Dermis lymphatic vessel endothelial cell (primary cell): ENCODE measurements at places on chromosomes 4 and X. TPM values are rescaled to one million over a fixed set of nuclear protein-coding genes. Genes with fewer than 3 reads are reported as not detected.

FRMD7 gene
- not detected in 2 replicates for total RNA-seq

MAGEC2 gene
- total RNA-seq = not detected in 2 replicates

USP17L18 gene
- not detected in 2 replicates for total RNA-seq

WDR17 gene
- 0.09 TPM in 1 of 2 replicates, not detected in the other for total RNA-seq

AKAP4 gene
- total RNA-seq = not detected in 2 replicates

EDNRA gene
- total RNA-seq = 0.34 and 1.3 TPM in 2 replicates

SLITRK4 gene
- total RNA-seq = under 0.01 TPM in 1 of 2 replicates, not detected in the other

CT45A10 gene
- total RNA-seq = not detected in 2 replicates

C4orf36 gene
- 0.22 and 0.52 TPM in 2 replicates for total RNA-seq

GALNTL6 gene
- total RNA-seq = not detected in 2 replicates

EFHC2 gene
- total RNA-seq = not detected in 2 replicates

CCNB3 gene
- 0.43 and 0.69 TPM in 2 replicates for total RNA-seq

TMEM175 gene
- 8.6 and 10.4 TPM in 2 replicates for total RNA-seq

CHRNA9 gene
- not detected in 2 replicates for total RNA-seq

RHOH gene
- under 0.01 TPM in 1 of 2 replicates, not detected in the other for total RNA-seq

SPOCK3 gene
- 0.09 TPM in 1 of 2 replicates, not detected in the other for total RNA-seq

POU3F4 gene
- not detected in 2 replicates for total RNA-seq

MAGEB1 gene
- total RNA-seq = not detected in 2 replicates

PACRGL gene
- 14.1 and 18.5 TPM in 2 replicates for total RNA-seq
